COR-L47 (cell line): ENCODE measurements at places on chromosomes 6 and 20.

GRCh38 chr6:33419580-33420490 lies at the start of gene SYNGAP1:
Gene SYNGAP1, plus strand, starts transcription at chr6:33420065. Its CDS starts 200 bp downstream, at chr6:33420265.
- peak; percentile 30 for DNase-seq

- no peak for DNase-seq
Measured at GRCh38 chr20:44491635-44492395, 16.1 kb downstream of the TTPAL start.

DNA sequence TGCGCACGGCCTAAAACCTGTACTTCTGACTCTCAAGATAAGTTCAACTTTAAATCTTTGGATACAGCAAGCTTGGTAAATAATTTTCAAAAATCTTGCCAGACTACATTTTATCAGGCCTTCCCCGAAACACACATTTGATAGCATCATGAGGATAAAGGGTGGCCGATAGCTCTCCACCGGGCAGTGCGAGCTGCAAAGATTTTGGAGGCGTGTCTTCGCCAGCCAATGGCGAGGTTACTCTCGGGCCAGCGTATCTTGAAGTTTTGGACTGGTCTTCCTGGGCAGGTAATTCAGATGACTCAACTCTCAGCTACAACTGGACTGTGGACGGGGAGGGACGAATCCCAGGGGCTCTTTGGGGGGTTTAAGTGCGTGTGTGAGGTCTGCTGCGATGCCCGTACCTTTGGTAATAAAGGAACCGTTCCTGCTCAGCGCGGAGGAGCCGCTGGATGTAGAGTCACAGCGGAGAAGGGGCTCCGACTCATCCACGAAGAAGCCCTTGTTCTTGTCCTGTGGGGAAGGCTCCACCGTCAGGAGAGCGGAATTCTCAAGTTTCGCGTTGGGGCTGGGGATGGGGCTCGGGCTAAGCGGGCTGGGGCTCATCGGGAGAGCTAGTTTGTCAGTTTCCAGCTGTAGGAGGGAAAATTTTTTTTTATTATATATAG lies 75.3 kb downstream of the TNFRSF21 start:
- no peak for DNase-seq

DNA sequence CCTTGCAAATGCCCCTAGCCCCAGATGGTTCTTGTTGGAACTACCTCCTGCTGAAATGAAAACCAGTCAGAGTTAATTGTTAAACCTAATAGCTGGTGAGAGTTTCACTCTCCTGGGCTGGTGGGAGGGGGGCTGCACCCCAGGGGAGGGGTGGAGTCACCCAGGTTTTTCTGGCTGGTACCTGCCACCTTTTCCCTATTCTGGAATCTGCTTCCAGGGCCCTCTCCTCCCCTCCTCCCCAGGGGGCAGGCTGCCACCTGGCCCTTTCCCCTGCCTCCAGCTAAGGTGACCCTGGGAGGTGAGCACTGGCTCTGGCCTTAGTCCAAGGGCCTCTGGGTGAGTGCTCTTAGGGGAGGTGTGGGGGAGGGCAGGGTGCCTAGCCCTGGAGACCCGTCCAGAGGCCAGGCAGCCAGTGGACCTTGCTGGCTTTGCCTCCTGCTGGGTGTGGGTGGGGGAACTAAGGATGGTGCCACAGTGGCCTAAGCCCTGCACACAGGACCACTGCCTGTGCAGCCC lies 48.8 kb upstream of the EPB41L1 start:
- no peak for DNase-seq

GRCh38 chr6:6665555-6666243 lies 77.2 kb downstream of the LY86 start:
- no peak for DNase-seq

GRCh38 chr6:152263582-152263981 lies 373.6 kb downstream of the SYNE1 start:
- no peak for DNase-seq
